Testis (tissue), 5 donors: ENCODE measurements at places on chromosomes 7 and 10. TPM values are rescaled to one million over a fixed set of nuclear protein-coding genes. Genes with fewer than 3 reads are reported as not detected.
A peak's percentile ranks its signal among the peaks of the same experiment; 100 is the strongest.

Gene CYP3A4
- polyA plus RNA-seq: 0.34 TPM

Gene TAF5
- polyA plus RNA-seq: 19.7 TPM

- no peaks in the 10 kb centered on the region for H3K36me3 ChIP-seq
- DNase-seq: no peak
- H3K27ac ChIP-seq: no peak overlapping the region
- H3K4me3 ChIP-seq: no peak overlapping the region
- H3K27me3 ChIP-seq: no peaks in the 10 kb centered on the region
- peaks cover 22% of the 10 kb centered on the region for H3K4me1 ChIP-seq
Measured at GRCh38 chr10:86944031-86944419, 13.4 kb downstream of the MMRN2 start.

DNA sequence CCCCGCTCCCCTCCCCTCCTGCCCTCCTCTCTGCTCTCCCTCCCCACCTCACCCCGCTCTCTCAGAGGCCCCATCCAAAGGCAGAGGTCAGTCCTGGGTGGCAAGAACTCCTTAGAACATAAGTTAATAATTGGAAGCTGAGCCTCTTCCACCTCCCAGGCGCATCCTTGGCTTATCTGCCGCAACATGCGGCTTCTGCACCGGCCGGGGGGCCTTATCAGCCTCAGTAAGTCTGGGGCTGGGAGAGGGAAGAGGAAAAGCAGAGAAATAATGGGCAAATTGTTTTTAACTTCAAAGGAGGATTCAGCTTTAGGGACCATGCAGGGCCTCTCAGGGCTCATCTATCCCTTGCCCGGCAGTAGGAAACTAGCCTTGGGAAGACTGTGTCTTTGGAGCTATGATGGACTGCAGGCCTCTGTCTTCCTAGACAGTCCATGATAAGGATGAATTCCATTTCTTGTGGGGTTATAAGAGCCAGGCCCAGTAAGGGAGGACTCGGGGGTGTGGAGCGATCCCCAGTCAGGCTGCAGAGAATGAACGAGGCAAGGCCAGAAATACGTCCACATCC, 411.6 kb downstream of the PLXNA4 start:
- H3K4me3 ChIP-seq: no peak overlapping the region
- no peak for DNase-seq
- peaks cover 11% of the 10 kb centered on the region for H3K4me1 ChIP-seq

DNA sequence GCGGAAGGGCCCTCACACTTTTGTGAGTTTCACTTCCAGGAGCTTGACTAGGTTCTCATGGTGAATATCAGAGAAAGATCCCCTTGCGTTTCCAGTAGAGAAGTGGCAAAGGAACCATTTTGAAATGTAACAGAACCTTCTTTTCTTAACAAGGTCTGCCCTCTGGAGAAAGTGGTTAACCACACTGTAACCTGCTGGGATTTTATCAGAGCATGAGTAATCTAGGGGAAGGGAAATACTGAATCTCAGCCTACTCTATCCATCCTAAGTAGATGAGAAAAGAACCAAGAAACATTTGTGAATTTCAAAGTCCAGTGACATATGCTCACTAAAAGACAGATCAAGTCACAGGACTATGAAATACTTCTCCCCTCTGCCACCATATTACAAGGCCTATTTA, 235.5 kb downstream of the ZEB1 start:
- no peak for DNase-seq
- H3K27me3 ChIP-seq: no peaks in the 10 kb centered on the region
- no peaks in the 10 kb centered on the region for H3K4me1 ChIP-seq
- no peak overlapping the region for H3K27ac ChIP-seq
- H3K36me3 ChIP-seq: no peaks in the 10 kb centered on the region
- H3K4me3 ChIP-seq: no peak overlapping the region

- H3K4me3 ChIP-seq: no peak overlapping the region
- H3K27ac ChIP-seq: no peak overlapping the region
Measured at GRCh38 chr7:140402178-140402835, 1.6 kb upstream of the RAB19 start.

DNA sequence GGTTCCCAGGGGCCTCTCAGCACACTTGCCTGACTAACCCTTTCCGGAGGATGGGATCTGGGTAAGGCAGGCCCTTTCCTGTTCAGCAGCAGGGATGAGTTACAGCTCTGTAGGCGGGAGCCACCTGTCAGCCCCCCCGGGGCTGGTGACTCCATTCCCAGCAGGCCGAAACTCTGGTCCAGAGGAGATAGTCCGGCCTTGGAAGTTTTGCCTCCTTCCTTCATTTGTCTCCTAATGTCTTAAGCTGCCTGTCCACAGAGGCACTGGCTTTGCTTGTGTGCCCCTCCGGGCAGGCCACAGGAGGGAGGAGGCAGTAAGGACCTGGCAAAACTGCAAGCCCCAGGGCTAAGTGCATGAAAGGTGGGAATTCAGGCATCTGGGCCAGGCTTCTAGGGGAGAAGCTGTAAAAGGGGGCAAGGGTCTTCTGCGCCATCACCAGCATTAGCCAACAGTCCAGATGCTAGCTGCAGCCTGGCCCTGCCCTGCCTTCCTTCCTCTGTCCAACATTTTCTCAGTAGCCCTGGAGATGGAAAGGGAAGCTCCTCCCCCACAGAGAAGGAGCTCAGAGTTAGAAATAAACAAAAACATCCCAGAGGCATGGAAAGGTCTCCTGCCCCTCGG, 1.2 kb downstream of the ADIRF start:
- H3K4me3 ChIP-seq: peak overlapping the region; percentile 66
- no peak for DNase-seq
- H3K36me3 ChIP-seq: no peaks in the 10 kb centered on the region
- peaks cover 38% of the 10 kb centered on the region for H3K4me1 ChIP-seq
- H3K27me3 ChIP-seq: no peaks in the 10 kb centered on the region
- H3K27ac ChIP-seq: peak overlapping the region; percentile 86

DNA sequence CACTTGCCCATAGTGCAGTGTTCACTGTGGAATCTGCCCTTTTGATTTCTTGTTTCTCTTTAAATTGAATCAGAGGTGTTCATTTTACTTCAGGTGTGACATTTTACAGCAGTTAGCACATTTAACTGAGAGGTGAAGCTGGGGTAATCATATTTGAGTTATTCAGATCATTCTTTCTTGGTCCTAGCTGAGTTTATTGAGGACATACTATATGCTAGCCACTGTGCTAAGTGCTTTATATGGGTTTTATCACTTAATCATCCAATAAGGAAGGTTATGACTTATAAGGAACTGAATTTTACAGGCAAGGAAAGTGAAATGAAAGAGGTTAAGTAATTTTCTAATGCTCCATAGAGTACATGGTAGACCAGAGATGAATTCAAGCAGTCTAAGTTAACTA, 79.7 kb downstream of the PON1 start:
- H3K4me1 ChIP-seq: peaks cover 6% of the 10 kb centered on the region
- H3K4me3 ChIP-seq: no peak overlapping the region
- H3K36me3 ChIP-seq: no peaks in the 10 kb centered on the region
